GM13976 (cell line): ENCODE measurements at places on chromosomes 2 and 18.

GRCh38 chr18:3350566-3351527 lies 88.9 kb downstream of the MYL12B start:
- DNase-seq, result no peak

DNA sequence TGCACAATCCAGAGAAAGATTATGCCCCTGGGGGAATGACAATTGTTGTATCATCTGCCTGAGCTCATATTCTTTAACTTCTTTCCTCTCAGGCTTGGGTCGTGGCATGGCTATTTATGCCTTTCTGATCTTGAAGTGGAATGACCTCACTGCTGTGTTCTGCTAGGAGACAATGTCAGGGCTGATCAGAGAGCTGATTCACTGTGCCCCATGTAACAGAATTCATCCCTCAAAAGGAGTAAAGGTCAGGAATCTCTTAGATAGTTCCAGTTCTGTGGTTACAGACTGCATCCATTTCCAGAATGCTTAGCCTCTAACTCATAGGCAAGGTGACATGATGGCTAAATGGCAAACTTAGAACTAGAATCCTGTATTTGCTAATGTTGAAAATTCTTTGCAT lies 511.7 kb upstream of the CNTNAP5 start:
- no peak for DNase-seq

- no peak for DNase-seq
Observed at GRCh38 chr2:145685383-145686050, 1165.6 kb upstream of the ZEB2 start.

GRCh38 chr2:108612153-108612513 lies 77.9 kb downstream of the LIMS1 start:
- peak; percentile 68 for DNase-seq

DNA sequence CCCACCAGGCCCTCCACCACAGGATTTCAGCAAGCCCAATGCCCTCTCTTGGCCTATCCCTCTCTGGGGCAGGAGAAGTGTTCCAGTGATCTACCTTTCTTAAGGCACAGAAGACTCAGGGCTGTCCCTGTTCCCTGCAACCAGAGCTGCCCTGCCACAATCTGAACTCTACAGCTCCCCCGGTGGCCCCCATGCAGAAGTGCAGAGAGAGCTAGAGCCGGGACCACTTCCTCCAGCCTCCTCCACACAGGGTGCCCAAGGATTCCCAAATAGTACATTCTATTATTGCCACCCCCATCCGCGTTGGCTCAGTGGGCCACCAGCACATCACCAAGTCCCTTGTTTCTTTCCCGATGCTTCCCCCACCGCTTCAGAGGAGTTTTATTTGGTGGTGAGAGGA lies 114.8 kb upstream of the PTPRM start:
- no peak for DNase-seq

GRCh38 chr2:161139098-161139987 lies 20.9 kb upstream of the TANK start:
- DNase-seq, result no peak
